Stimulated activated CD4-positive, alpha-beta T cell treated with anti-CD3 and anti-CD28 coated beads, Interleukin-4, amount 100 ng/mL, for 24 hours (primary cell): ENCODE measurements at places on chromosomes 16 and 17.

DNA sequence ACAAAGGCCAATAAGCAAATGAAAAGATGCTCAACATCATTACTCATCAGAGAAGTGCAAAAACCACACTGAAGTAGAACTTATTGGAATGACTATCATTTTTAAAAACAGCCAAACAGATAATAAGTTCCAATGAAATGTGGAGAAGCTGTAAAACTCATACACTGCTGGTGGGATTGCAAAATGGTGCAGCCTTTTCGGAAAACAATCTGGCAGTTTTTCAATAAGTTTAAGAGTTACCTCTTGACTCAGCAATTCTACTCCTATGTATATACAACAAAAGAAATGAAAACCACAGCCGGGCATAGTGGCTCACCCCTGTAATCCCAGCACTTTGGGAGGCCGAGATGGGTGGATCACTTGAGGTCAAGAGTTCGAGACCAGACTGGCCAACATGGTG, 49.3 kb downstream of the AKAP10 start:
- DNase-seq: no peak

DNA sequence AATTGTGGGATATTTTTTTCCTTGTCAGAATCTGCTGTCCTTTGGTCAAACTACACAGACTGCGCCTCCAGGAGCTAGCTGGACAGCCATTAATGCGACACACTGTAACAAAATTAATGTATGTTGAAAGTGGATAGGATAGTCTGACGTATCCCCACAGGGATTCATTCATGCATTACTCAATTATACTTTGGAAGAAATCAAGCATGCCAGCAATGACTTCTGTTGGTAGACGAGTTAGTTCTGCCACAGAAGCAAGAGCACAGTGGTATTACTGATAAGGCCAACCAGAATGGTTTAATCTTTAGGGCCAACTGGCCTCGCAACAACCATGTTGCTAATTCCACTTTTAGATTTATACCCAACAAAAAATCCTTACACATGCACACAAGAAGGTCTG, 106.4 kb upstream of the TOB1 start:
- no peak for DNase-seq

GRCh38 chr16:56401482-56401881, 23.9 kb downstream of the AMFR start:
- no peak for DNase-seq

DNA sequence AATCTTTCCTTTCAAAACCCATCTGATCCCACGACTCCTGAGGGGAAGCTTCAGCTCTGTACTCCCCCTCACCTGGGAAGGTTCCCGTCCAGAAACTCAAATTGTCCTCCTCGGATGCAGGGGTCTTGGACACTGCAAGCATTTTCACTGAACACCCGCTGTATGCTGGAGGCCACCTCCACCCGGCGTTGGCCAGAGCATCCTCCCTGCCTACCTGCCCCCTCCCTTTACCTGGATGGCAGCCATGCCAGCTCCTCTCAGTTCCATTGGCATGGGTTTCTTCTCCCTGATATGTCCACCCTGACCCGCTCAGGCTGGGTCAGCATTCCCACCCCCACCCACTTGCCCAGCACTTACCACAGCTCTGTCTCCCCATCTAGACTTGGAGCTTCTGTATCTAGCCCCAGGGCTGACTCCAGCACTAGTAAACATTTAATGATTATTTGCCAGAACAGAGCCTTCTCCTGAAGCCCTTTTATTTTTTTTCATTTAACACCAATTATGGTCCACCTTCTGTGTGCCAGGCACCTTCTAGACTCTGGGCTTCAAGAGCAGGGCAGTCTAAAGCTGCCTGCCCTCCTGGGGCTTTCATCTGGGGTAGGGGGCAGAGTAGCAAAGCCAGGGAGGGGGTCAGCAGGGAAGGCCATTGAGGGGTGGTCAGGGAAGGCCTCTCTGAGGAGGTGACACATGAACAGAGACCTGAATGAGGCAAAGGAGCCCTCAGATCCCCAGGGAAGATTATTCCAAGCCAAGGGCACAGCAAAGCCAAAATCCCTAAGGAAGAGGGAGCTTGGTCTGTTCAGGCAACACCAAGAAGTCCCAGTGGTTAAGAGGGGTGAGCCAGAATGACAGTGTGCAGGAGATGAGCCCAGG, 8.9 kb upstream of the KRT19 start:
- no peak for DNase-seq

GRCh38 chr17:77146246-77146632, 5.5 kb downstream of the SEC14L1 start:
- DNase-seq: no peak

GRCh38 chr17:43753493-43754129, 5.0 kb downstream of the SOST start:
- DNase-seq: no peak

DNA sequence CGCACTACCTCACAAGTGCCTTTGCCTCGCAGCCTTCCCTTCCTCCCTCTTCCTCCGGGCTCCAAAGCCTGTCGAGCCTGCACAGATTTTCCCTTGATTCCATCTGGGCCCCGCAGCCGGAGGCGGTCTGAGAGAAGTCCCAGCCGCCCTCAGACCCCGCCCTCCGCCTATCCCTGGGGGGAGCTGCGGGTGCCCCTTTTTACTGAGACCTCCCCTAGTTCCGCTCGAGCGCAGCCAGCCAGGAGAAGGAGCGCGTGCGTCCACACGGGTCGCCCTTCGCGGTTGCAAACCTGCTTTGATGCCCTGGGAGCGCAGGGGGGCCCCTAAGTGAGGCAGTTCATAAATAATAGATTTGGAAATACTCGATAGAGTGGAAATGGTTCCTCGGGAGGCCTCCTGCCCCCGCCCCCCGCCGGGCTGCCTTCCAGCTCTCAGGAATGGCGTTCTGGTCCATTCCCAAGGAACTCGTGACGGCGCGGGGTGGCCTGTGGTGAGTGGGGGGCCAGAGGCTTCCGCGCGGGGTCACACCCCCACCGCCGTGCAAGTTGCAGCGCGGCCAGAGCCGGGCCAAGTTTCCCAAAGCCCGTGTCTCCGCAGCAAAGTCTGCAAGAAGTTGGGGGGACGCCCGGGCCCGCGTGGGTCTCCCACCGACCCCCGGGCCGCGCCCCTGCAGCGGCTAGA, 610 bp downstream of the C16orf74 start:
- no peak for DNase-seq

- DNase-seq: no peak
Observed at GRCh38 chr17:17400070-17400469, 76.7 kb upstream of the MED9 start.

DNA sequence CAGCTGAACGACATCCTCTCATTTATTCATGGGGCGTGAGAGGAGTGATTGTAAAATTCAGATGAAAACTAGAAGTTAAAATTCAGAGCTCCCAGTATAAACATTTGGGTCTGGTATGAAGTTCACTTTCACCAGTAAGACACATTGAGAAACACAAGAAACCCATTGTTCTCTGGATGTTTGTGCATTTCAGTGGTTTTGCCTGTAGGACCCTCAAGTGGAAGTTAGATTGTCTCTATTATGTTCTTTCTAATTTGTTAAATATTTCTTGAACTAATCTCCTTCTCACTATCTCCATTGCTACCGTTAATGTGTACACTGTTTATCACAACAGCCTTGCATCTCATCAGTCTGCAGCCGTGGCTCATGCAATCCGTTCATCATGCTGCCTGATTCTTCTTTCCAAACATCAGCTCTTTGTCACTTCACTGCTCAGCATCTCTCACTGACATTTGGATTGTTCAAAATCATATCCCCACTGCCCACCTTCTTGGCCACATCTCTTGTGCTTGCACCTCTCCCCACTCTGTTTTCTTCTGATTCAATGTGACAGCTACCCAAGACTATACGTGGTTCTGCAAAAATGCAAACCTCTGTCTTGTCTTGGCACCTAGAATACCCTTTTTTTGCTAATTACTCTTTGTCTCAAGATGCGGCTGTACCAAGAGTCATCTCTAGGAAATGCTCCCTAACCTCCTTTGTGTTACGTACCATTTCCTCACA, 49.5 kb downstream of the HLF start:
- DNase-seq: no peak

DNA sequence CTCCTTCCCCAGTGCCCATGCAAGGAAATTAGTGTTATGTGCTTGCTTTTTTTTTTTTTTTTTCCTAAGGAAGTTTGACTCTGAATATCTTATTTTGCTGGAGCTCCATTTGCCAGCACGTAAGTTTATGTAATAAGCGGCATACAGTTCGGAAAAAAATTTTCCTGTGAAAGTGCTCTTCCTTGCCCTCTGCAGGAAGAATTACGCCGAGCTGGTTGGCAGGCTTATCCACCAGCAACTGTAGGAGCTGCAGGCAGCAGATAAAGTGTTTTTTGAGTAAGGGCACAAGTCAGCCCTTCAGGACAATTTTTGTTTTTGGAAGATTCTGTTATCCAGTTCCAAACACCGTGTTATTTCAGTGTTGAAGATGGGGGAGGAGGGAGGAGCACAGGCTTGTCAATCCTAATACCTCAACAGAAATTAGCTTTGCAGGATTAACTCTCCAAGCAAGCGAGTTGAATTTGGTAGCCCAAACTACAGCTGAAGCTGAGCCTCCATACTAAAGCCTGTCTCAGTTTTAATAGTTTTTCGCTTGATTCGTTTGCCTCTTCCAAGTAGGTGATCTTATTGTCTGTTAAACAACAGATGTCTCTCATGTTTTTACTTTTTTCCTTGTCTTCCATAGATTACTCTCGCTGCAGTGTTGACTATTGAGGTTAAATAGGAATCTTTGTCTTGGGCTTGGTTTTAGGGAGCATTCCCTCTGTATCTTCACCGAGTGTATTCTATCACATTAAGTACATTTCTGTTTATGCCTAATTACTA, 1.1 kb downstream of the SPECC1 start:
- no peak for DNase-seq

- DNase-seq: no peak
Observed at GRCh38 chr17:36943250-36944191, 5.2 kb upstream of the AATF start.

DNA sequence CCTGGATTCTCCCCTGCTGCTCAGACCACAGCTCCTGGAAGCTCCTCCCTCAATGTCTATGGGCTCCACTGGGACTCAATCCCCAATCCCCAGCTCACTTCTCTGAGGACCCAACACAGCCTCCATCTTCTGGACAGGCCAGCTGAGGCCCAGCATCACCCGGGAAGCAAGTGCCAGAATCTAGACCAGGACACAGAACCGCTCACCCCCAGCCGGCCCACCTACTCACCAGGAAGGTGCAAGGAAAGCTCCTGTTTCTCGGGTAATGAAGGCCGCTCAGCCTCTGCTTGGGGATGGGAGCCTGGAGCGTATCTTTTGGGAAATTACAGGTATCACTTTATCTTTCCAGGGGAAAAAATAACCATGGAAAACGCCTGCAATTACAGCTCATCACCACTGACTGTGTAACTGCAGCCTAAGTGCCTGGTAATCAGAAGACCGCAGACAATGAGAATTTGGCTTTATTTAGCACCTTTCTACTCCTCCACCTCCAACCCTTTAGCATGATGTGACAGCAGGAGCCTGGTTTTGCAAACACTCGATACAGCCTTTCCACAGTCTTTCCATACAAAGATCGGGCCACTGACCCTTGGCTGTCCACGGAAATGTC, 49.6 kb upstream of the RPL38 start:
- no peak for DNase-seq

GRCh38 chr16:500709-501108, 26.8 kb upstream of the CAPN15 start:
- DNase-seq: no peak

GRCh38 chr16:59039066-59039720, 305.1 kb upstream of the GOT2 start:
- no peak for DNase-seq

- DNase-seq: no peak
Observed at GRCh38 chr16:89369266-89369895, 121.0 kb downstream of the ANKRD11 start.

DNA sequence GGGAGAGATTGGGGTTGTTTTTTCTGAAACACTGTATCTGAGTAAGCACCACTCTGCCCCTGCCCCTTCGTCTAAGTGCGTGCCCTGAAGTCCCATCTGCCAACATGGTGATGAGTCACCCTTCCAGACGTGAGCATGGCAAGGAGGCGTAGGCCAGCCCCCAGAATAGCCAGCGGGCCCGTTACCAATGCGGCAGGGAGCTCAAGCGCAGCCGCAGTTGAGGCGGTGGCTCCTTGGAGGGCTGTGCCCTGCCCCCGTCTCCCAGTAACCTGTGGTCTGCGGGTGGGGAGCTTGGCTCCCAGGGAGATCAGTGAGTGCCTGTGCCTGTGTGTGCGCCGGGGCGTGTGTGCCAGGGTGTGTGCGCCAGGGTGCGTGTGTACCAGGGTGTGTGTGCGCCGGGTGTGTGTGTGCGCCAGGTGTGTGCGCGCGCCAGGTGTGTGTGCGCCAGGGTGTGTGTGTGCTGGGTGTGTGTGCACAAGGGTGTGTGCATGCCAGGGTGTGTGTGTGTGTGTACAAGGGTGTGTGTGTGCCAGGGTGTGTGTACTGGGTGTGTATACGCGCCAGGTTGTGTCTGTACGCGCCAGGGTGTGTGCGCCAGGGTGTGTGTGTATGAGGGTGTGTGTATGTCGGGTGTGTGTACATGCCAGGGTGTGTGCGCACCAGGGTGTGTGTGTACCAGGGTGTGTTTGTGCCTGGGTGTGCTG, 98.6 kb upstream of the CHMP6 start:
- DNase-seq: peak; percentile 71

DNA sequence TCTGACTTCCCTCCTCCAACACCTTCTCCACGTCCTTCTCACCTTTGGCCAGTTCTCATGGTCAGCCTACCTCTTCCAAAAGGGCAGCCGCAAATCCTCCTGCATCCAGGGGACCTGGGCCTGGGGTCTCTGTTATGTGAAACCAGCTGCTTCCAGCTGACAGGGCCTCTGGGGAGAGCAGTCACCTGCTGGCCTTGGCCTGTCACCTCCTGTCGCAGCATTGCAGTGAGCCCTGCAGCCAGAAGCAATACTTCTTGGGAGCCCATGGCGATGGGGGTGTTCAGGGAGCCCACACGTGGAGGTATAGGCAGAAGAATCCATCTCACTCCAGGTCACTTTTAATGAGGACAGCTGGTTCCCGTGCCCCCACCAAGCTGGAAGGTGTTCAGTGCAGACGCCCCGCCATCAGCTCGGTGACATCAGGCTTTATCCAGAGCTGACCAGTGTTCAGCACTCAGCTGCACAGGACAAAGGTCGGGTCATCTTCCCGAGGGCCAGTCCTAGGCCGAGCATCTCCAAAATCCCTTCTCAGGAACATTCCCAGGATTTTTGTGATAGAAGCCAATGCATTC, 1.7 kb upstream of the SLC47A2 start:
- DNase-seq: no peak
